ENCODE measurements at places on chromosomes 2 and 18.

GRCh38 chr2:201008296-201008829, 44.9 kb upstream of the ORC2 start:
- DNase-seq, result no peak

DNA sequence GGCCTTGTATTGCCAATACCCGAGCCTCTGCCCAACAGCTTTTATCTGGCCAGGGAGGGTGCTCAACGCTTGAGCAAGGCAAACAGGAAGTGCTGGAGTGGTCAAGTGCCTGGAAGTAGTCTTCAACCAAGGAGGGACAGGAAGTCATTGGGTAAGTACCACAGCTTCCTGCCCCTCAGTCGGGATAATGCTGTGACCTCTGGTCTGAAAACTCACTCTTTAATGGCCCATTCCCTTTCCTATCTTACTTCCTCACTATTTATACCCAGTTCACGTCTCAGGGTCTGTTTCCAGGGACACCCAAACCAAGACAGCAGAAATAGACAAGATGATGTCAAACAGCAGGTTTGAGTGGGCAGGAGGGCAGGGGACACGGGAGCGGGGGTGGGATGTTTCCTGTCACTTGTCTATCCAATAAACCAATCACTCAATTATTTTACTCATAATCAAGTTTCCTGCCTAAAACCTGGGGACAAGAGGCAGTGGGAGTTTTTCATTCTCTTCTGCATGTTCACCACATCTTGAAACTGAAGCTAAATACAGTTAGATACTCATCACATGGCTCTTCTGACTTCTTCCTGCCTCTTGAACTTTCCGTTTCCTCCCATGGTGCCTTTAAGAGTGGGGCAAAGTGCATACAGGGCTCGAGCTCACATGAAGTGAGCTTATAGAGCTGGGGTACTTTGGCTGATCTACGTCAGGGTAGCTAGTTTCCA, 68.9 kb upstream of the CAB39 start:
- no peak for DNase-seq

- no peak for DNase-seq
Observed at GRCh38 chr2:9269295-9269694, 62.7 kb downstream of the ASAP2 start.

- no peak for DNase-seq
Observed at GRCh38 chr2:29314816-29315571, 199.8 kb downstream of the CLIP4 start.

- no peak for DNase-seq
Observed at GRCh38 chr18:2515171-2515787, 56.0 kb downstream of the METTL4 start.

DNA sequence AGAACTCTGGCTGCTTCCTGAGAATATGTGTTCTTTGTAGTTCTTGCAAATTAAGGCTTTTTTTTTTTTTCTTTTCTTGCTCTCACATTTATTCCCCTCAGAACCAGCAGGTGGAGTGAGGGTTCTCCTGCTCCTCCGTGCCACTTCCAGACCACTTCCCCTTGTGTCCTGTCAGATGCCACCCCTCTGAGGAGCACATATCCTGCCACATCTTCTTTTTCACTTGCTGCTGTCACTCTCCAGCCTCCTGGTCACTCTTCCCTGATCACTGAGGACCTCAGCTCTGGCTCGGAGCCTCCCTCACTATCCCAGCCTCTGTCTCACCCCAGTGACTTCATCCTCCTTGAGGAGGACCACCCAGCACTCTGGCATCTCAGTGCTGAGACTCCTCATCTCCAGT, 100.5 kb downstream of the TACR1 start:
- no peak for DNase-seq

DNA sequence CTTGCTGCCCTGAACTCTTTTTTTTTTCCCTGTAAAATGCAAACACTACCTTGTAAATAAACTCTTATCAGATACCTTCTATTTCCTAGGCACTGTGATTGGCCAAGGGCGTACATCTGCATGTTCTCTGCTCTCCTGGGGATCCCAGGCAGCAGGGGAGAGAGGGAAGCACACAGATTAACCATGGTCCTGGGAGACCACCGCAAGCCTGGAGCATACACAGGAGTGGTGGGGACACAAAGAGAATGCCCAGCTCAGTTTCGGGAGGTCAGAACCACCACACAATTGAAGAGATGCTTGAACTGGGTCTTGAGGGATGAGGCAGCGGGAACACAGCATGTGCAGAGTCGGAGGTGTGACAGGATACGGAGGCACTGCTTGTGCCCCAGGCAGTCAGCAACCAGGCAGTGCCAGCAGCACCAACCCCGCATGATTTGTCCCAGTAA, 2.1 kb downstream of the GREB1 start:
- DNase-seq, result no peak

GRCh38 chr2:212505586-212505985, 33.0 kb downstream of the ERBB4 start:
- no peak for DNase-seq

DNA sequence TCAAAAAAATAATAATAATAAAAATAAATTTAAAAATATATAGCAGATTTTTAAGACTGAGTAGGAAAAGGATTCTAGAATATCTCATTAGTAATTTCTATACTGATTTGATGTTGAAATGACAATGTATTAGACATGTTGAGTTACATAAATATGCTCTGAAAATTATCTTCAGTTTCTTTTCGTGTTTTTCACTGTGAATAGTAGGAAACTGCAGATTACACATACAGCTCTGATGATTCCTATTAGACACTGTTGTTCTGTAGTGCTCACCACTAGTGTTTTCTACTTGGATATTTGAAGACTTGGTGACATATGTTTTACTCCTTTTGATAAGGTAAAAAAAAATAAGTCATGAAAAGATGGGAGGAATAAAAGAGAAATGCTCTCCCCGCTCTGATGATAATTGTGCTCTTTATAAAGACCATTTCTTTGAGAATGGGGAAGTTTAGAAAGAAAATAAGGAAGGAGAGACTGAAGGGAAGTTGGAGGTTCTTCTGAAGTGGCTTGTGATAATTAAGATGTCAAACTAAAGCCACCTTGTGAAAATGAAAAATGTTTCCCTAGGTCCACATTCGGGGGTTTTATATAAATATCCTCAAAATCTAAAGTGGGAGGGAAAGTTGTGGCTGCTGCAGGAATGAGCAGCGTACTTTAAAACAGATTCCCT, 52.9 kb downstream of the SLC9A2 start:
- no peak for DNase-seq

- DNase-seq, result no peak
Observed at GRCh38 chr2:232479341-232480200, 8.1 kb downstream of the ECEL1 start.

DNA sequence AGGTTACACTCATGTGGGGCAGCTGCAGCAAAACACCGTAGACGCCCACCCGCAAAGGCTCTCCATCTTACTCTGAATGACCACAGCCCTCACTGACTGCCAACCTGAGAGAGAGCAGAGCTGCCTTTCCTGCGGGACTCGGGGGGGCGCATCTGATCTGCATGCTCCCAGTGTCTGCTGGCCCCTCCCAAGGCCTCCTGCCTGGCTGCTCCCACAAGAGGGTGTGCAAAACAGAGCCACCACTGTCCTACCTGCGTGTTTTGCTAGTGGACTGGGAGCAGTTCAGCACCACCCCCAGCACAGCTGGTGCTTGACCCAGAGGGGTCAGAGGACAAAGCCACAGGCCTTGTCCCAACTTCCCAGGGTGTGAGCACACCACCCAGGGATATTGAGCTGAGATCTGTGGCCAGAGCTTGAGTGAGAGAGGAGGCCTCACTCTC, 76.4 kb downstream of the MYO3B start:
- DNase-seq, result no peak
